ENCODE measurements at places on chromosomes 6 and 20.

GRCh38 chr6:150202934-150203333, 60.1 kb downstream of the PPP1R14C start:
- DNase-seq = no peak

- DNase-seq = no peak
Observed at GRCh38 chr20:63536241-63536977, 767 bp downstream of the PTK6 start.

DNA sequence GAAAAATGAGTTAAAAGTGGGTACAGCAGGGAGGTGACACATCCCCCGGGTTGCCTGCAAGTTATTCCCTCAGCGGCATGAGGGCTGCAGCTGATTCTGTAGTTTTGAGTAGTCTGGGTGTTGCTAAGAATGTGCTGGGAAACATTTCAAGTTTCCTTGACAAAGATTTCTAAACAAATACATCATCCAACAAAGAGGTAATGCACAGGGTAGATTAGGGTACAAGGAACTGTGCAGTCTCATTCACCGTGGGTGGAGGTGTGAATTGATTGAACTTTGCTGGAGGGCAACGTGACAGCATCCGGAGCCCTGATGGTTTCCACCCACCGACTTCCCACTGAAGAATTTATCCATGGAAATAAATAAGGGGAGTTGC, 21.8 kb downstream of the CASS4 start:
- no peak for DNase-seq

GRCh38 chr6:84908304-84908904, 144.0 kb upstream of the TBX18 start:
- DNase-seq = no peak

DNA sequence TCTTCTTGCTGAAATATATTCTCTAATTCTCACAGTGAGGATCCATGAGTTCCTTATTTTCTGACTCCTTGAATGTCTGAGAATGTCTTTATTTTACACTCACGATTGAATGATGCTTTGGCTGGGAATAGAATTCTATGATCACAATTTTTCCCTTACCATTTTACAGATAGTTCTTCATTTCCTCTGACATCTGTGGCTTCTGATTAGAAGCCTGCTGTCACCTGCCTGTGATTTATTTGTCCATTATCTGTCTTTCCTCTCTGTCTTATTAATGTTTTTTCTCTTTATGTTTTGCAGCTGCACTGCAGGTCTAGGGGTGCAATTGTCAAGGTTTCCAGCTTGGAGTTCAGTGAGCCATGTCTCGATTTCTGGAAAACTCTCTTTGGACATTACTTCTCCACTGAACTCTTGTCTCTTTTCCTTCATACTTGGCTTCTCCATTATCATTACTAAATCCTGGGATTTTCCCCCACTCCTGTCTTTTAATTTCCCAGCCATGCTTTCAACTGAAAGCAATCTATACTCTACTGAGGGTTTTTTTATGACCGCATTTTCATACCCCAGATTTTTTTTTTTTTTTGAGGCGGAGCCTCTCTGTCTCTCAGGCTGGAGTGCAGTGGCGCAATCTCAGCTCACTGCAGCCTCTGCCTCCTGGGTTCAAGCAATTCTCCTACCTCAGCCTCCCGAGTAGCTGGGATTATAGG, 121.2 kb upstream of the PRND start:
- no peak for DNase-seq

- no peak for DNase-seq
Observed at GRCh38 chr20:33578510-33578909, 83.6 kb upstream of the C20orf144 start.

DNA sequence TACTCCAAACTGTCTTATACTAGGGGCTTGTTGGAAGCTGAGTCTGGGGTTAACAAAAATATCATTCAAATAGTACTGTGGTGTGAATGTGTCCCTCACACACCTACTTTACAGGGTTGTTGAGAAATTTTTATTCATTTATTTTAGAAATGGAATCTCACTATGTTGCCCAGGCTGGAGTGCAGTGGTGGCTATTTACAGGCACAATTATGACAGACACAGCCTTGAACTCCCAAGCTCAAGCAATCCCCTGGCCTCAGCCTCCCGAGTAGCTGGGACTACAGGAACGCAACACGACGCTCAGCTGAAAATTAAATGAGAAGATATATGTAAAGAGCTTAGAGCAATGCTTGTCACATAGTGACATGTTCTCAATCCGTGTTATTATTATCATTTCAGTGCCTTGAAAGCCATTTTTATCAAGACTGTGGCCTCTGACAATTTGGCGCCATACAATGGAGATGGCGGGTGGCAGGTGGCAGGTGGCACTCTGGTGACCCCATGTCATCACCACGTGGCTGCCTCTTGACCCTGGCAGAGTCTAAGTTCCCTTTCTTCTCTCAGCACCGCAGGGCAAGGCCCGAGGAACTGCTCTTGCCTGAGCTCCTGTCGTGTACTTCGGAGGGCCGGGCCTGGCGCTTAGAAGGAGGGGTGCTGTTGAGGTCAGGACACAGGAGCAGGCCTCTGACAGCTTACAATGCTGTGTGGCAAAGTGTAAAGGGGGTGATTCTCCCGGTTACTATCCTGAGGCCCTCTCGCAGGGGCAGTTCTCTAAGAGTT, 64.5 kb downstream of the STX11 start:
- no peak for DNase-seq

- DNase-seq = no peak
Observed at GRCh38 chr6:11064836-11065235, 20.7 kb upstream of the ELOVL2 start.

DNA sequence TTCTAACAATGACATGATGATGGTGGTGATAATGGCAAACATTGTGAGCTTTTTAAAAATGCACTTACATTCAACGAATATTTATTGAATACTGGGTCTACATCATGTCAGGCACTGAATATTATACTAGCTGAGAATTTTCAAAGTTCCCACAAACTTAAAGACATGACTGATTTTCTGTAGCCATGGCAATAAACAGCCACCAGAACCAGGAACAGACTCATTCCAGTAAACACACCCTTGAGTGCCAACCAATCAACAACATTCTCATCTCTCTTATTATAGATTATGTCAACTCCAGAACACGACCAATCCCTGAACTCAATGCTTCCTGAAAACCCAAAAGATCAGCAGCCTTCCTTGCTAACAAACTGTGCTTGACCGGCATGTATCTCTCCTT, 212.4 kb upstream of the RUNX2 start:
- no peak for DNase-seq

DNA sequence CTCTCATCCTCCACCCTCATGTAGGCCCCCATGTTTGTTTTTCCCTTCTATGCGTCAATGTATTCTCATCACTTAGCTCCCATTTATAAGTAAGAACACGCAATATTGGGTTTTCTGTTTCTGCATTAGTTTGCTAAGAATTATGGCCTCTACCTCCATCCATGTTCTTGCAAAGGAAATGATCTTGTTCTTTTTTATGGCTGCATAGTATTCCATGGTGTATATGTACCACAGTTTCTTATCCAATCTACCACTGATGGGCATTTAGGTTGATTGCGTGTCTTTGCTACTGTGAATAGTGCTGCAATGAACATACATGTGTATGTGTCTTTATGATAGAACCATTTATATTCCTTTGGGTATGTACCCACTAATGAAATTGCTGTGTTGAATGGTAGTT, 200.0 kb downstream of the ADGRG6 start:
- no peak for DNase-seq

DNA sequence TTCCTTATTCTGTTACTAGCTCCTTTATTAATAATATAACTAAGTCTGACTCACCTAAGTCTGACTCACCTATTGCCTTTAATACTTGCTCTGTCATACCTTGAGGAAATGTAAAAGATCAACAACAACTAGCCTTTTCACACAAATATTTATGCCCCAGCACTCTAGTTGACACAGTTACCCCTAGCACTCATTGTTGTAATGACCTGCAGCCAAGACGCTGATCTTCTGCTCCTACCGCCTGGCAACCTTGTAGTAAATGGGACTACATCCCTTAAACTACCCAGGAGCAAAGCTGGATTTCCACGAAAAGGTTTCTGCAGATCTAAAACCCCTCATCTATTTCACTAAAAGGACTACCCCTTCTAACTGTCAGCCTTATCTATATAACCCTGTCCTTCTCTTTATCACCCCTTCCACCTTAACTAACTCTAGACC, 90.0 kb downstream of the PLG start:
- DNase-seq = no peak

GRCh38 chr6:110654096-110654820, 161.0 kb downstream of the CDK19 start:
- no peak for DNase-seq

DNA sequence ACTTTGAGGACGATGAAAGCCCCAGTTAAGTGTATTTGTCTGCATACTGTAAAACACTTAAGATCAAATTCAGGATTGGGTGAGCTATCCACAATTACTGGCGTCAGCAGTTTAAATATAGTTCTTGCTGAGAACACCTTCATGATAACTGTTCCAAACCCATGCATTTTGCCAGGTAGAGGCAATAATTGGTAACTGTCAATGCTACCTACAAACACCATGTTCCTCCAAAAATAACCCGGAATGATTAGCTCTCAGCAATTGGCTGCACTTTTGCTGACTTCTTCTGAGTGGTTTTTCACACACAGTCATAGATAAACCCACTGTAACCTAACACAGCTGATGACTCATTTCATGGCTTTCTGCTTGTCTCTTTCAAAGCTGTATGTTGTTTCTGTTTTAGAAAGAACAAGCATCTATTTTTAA, 1358.6 kb upstream of the GJE1 start:
- DNase-seq = no peak

- no peak for DNase-seq
Observed at GRCh38 chr20:7383216-7383615, 557.0 kb downstream of the HAO1 start.

Data from activated naive CD8-positive, alpha-beta T cell treated with anti-CD3 and anti-CD28 coated beads for 36 hours (primary cell).